HCEC 1CT (cell line): ENCODE measurements at places on chromosomes 7 and 10.

GRCh38 chr7:3683546-3684539 lies 382.8 kb downstream of the SDK1 start:
- DNase-seq = no peak

DNA sequence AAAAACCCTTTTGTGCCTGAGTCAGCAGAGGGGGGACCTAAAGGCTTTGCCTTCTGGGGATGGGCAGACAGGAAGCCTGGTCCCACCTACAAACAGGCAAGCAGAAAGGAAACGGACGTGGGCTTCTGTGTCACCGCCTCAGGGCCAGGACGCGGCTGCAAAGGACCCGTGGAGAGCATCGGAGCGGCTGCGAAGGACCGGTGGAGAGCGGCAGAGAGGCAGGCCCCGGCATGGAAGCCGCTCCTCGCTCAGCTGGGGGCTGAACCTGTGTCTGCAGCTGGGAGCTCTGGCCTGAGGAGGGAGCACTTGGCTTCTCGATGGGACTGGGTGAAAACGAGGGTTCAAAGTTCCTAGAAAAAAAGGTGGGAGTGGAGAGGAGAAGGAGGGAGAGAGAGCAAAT lies 125.4 kb upstream of the PPP2R2D start:
- no peak for DNase-seq

DNA sequence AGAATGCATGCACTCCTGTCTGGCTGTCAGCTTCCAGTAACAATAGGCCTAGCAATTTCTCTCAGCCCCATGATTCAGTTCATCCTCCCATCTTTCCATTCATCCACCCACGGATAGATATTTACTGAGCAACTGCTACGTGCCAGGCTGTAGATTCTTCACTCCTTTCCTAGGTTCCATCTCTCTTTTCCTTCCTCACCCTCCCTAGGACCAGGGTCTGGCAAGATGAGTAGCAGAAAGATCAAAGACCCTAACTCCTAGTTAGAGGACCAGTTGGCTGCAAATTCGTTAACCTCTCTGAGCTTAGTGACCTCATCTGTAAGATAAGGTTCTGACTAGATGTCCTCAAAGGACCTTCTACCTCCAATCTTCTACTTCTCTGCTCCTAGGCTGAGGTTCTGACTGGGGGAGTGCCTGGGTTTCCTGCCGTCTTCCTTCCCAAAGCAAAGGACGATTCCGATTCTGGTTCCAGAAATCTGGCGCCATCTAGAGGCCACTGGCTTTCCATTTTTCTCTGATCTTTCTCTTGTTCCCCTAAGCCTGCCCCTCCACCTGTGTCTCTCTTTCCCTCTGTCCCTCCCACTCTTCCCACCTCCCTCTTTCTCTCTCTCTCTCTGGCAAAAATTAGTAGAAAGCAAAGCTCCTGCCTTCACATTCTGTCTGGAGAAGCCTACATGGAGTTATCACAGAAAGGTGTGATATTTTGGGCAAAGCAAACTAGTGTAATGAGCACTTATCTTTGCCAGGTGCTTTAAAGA lies 26.2 kb downstream of the TBATA start:
- peak; percentile 62 for DNase-seq

DNA sequence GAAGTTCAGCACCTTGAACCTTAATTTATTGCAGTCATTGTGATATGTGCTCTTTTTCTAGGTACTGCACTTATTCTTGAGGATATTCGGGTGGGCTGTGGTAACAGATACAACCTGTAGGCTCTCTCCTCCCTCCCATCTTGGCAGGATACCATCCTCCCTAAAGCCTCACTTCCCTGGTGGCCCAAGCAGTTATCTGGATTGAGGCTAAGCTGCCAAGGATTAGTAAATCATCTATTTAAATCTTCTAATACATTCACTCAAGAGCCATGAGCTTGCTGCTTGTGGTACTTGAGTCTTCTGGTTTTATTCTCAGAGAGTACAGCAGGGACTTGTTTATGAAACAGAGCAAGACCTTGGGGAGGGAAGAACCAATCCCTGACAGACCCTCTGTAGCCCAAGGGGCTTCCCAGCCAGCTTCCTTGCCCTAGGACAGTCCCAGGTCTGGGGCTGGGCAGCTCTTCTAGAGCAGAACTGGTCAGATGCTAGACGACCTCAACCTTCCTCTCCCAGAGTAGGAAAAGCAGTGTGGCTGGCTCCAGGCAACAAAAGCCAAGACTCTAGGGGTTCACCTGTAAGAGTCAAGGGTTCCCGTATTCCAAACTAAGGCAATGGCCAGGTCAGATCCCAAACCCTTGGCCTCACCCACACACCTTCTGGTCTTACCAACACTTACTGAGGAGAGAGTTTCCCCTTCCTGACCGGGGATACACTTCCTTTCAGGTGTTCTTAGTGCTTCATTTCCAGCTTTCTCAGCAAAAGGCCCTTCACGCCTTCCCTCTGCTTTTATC lies 21.3 kb downstream of the WNT8B start:
- DNase-seq = no peak

- no peak for DNase-seq
Observed at GRCh38 chr10:58913717-58914116, 262.7 kb upstream of the PHYHIPL start.

GRCh38 chr10:71217266-71218045 lies 5.1 kb downstream of the UNC5B start:
- no peak for DNase-seq

- no peak for DNase-seq
Observed at GRCh38 chr10:97886286-97886685, 36.6 kb downstream of the GOLGA7B start.

DNA sequence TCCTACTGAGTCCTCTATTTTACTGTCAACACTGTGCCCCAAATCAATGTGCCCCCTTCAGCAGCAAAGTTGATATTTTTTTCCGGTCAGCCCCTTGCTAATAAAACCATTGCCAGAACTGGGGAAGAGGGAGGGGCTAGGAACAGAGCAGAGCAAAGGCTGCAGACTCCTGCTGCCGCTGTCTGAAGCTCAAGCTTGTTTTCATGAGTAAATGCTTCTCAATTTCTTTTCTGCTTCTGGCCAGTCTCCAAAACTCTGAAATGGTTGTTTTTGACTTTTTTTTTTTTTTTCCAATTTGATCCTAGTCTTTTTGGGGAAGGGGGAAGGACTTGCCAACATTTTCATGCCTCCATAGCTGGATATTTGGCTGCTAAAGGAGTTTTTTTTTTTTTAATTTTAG lies 26.7 kb upstream of the PROSER2 start:
- DNase-seq = no peak

DNA sequence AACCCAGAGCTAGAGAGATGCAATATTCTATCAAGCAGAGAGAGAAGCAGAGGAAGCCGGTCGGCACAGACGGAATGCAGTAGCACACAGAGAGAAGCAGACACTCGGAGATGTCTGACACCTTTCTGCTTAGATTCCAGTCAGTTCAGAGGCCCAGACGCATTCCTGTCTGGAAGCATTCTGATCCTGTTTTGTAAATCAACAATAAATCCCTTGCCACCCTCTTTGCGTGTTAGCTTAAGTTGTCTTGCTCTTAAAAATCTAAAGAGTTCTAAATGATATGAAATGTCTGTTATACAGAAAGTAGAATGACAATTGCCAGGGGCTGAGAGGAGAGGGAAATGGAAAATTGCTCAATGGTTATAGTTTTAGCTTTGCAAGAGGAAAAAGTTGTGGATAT lies 27.4 kb upstream of the ATRNL1 start:
- DNase-seq = no peak

DNA sequence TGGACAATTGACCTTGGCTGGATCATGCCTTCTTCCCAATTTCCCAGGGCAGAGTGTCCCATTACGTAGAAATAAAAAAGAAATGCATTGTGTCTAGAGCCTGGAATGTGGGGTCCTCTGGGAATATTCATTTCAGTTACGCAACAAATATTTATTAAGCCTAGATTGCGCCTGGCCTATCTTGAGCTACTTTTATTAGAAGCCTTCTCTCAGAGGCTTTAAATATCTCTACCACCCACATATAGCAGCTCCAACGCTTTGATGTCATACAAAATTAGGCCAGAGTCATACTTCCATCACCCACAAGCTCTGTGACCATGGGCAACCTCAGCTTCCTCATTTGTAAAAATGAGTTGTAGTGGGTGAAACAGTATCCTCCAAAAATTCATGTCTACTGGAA lies 24.9 kb upstream of the CARD11 start:
- no peak for DNase-seq

GRCh38 chr10:57338823-57339558 lies 928.7 kb downstream of the IPMK start:
- peak; percentile 31 for DNase-seq

DNA sequence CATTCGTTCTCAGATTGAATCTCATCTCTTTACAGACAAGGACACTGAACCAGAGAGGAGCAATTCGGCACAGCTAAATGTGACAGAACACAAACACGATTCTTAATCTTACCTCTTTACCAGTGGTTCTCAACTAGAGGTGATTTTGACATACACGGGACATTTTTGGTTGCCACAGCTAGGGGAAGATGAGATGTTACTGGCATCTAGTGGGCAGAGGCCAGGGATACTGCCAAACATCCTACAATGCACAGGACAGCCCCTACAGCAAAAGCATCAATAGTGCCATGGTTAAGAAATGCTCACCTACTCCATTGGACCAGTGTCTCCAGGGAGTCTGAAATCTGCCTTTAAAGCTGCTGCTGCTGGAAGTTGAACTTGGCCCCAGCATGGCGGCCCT lies 27.3 kb downstream of the PDE1C start:
- no peak for DNase-seq

DNA sequence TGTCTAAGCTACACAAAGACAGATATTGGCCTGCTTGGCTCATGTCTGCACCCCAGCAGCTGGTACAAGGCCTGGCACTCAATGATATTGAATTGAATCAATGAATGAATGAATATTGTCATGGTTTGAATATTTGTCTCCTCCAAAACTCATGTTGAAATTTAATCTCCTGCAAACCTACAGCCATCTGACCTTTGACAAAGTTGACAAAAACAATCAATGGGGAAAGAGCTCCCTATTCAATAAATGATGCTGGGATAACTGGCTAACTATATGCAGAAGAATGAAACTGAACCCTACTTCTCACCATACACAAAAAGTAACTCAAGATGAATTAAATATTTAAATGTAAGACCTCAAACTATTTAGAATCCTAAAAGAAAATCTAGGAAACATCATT lies 144.7 kb downstream of the CYP26A1 start:
- no peak for DNase-seq

GRCh38 chr10:86411281-86411841 lies 44.8 kb upstream of the GRID1 start:
- peak; percentile 70 for DNase-seq

DNA sequence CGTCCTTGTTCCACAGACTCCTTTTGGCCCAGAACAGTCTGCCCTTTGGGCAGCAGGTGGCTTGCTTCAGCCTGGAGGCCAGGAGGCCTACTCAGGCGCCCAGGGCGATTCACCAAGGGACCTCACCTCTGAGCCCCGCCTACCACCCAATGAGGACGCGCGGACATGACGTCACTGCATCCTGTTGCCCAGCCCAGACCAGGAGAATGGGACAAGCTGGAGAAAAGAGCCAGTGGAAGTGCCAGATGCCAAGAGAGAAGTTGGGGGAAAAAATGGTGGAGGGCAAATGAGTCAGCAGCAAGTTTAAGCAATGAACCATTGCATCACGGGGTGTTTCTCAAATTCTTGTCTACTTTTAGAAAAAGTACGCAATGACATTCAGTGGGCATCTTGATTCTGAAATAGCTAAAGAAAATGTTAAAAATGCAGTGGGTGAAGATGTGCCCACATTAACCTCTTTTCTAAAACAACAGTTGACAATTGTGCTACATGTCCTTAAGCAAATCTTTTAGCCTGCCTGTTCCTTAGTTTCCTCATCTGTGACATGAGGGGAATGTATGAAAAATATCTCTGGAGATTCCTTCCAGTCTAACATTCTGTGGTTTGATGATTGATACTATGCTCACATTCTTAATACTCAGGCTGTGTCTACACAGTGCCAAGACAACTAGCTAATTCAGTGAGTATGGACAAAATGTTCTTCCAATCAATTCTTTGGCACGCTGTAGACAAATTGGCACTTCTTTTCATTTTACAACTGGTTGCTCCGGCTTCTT lies 23.9 kb upstream of the LEP start:
- peak; percentile 97 for DNase-seq

DNA sequence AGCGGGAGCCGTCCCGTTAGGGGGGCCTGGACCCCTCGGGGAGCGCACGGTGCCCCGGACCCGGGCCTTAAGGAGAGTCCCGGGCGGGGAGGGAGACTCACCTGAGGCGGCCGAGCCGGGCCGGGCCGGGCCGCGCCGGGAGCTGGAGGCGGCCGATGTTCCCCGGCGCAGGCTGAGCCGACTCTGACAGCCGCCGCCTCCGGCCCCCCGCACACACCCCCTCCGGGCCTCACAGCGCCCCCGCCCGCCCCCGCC lies at the start of gene ACHE:
TSS of gene ACHE (minus strand) at position 188 of the 255 bp plus-strand sequence. CDS start 1,656 bp downstream, outside the sequence.
- no peak for DNase-seq

- DNase-seq = no peak
Observed at GRCh38 chr10:78851647-78852046, 217.1 kb upstream of the ZMIZ1 start.

GRCh38 chr7:126608339-126608776 lies 644.4 kb downstream of the GRM8 start:
- no peak for DNase-seq

- no peak for DNase-seq
Observed at GRCh38 chr7:43943417-43944187, 17.4 kb downstream of the UBE2D4 start.

DNA sequence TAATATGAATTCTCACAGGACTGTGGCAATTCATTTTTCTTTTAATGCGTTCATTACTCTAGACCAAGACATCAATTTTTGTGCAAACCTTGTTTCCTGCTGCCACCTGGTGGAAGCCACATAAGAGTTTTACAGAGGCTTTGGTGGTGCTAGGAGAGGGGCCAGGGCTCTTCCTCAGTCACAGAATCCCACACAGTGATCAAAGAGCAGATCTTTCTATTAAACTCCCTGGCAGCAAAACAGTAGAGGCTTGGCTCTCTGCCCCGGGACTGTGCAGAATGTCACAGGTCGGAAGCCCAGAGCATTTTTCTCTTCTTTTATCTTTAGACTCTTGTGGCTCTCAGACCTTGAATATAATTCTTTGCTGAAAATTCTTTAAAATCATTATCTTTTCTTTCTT lies 506.4 kb upstream of the C7orf33 start:
- peak; percentile 34 for DNase-seq

DNA sequence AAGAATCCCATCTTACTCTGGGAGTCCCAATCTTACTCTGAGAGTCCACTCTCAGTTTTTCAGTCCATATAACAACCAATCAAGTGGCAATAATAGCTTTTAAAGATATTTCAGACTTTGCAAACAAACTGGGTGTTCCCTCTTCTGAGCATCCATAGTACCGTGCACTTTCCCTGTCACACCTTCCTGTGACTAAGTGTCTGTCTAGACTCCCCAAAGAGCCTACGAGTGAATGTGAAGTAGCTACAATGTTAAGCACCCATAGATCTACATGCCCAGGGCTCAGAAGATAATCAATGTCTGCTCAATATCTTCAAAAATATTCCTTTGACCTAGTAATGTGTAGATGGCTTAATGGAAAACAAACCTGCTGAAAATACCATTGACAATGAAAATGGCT lies 95.6 kb upstream of the ASAH2 start:
- DNase-seq = no peak

- no peak for DNase-seq
Observed at GRCh38 chr7:30429156-30429530, 49.4 kb downstream of the NOD1 start.

GRCh38 chr7:105014693-105015389 lies 836 bp downstream of the KMT2E start:
- peak; percentile 70 for DNase-seq
